ENCODE measurements at places on chromosomes 5 and 9.

- no peak for DNase-seq
Measured at GRCh38 chr5:69509212-69509611, 16.6 kb downstream of the OCLN start.

- DNase-seq = no peak
Measured at GRCh38 chr5:113005454-113005853, 28.9 kb downstream of the DCP2 start.

DNA sequence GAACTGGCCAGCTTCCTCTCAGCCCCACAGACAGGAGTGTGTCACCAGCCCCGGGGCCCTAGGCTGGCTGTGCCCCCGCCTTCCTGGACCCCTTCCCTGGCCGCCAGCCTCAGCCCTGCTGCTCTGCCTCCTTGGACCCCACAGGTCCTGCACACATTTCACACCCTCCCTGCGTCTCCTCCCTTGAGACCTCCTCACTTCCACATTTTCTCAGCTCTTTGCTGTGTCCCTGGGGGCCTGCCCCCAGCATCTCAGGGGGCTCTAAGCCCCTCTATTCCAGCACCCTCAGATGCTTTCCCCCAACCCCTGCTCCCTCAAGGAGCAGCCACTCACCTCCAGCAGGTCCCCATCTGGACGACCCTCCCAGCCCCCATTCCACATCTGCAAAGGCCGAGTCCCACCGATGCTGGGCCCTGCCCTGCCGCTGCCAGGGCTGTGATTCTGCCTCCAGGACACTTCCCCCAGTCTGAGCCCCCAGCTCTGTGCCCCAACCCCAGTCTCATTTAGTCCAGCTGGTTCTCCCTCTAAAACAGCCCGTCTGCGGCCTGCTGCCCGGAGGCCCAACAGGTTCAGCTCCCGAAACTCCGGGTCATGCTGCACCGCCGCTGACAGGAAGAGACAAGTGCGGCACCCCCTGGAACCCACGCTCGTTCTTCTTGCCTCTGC lies 4.2 kb downstream of the SLC34A3 start:
- no peak for DNase-seq

- no peak for DNase-seq
Measured at GRCh38 chr5:77946381-77947040, 170.4 kb upstream of the TBCA start.

DNA sequence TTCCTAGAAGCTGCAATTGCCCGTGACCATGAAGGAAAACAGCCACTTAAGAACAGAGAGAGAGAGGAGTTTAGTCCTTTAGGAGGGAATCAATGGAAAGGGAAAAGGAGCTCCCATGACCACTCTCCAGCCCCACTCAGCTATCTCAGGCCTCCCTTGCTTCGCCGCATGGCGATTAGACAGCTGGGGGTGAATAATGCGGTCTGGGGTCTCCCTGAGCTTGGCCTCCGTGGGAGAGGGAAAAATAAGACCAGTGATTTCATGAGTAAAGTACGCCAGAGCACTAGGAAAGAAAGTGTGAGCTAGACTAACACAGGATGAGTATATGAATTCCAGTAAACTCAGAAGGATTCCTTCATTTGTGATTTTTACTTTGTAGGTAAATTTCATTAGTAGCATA lies 180.3 kb downstream of the TRIO start:
- no peak for DNase-seq

DNA sequence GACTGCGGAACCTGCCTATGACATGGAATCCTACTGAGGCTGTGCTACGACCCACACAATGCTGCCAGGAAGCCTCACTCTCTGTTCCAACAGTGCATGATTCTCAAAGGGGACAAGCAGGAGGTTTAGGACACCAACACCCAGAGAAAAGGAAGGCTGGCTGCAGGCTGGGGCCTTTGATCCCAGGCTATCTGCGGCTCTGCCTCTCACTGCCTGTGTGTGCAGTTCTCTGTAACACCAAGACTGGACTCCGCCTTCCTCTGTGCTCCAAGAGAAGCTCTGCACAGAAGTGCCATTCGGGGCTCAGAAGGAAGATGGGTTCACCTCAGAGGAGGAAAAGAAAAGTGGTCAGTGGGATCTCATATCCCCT lies 20.5 kb downstream of the ANKH start:
- DNase-seq = peak; percentile 23

DNA sequence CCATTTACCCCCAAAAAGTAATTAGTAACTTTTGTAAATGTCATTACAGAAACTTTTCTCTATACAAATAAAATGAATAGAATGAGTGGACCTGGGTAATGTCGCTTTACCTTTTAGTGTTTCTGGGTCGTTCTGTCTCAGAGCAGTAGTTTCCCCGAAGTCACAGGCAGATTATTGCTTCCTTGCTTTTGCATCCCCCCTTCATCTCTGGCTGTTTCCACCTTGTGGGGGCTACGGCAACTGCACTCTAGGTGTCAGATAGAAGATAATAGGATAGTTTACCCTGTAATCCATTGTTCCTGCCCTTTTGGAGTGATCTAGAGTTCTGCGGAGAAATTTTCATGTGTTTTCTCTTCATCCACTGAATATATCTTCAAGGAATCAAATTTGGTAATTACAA lies 68.7 kb downstream of the PRR16 start:
- DNase-seq = no peak

GRCh38 chr5:178818094-178818493 lies 41.7 kb upstream of the ZNF354B start:
- no peak for DNase-seq

DNA sequence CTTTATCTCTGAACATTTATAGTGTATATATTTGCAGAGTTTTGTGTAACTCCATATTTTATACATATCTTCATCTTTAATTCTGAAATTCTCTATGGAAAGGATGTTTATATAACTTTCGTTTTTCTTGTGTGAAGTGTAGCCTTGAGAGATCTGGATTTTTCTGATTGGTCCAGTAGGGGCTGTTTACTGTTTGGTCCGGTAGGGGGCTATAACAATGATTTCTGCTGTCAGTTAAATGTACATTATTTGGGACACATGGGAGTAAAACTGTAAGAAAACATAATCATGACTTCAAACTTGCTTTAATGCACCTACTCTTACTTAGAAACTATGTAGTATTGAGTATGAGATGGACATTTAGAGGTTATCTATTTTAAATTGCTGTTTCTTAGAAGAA lies 527.1 kb upstream of the ARRDC3 start:
- DNase-seq = no peak

GRCh38 chr5:176180781-176181180 lies 57.4 kb upstream of the SIMC1 start:
- no peak for DNase-seq

GRCh38 chr5:45162974-45163373 lies 354.2 kb downstream of the MRPS30 start:
- DNase-seq = no peak
